IMR-90 (cell line): ENCODE measurements at places on chromosomes 16 and 17. TPM values are rescaled to one million over a fixed set of nuclear protein-coding genes. Genes with fewer than 3 reads are reported as not detected.
A peak's percentile ranks its signal among the peaks of the same experiment; 100 is the strongest.

DNA sequence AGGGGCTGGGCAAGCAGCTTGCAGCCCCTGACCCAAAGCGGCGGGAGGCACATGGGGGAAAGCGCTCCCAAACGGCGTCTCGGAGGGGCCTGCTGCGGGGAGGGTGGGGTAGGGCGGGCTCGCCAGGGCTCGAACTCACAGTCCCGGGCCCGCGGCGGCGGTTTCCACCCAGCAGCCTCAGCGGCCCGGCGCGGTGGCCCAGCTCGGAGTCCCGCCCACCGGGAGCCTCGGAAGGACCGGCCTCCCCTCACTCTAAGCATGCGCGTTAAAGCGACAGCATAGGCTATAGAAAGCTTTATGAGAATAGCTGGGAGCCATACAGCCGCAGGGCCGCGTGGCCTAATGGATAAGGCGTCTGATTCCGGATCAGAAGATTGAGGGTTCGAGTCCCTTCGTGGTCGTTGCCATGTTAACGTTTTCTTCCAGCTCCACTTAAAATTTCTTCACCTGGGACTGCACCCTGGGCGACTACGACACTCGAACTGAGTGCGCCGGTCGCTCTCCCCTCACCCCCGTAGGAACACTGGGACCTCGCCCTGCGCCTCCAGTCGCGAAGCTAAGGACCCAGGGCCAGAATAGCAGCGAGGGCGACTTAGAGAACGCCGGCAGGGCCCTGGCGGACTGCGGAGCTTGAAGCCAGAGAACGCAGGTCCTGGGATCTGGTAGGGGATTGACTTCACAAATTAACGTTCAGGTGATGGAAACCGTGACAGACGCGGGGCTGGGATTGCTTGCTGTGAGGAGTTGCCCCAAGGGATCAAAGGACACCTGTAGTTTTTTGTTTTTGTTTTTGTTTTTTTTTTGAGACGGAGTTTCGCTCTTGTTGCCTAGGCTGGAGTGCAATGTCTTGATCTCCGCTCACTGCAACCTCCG is 15.8 kb downstream of the ZNF213 start:
- DNase-seq = peak; percentile 92

- peak; percentile 69 for DNase-seq
These were observed 15.0 kb downstream of the GAA start for GRCh38 chr17:80116276-80116920.

- DNase-seq = no peak
These were observed 11.7 kb downstream of the ERN1 start for GRCh38 chr17:64117981-64118979.

DNA sequence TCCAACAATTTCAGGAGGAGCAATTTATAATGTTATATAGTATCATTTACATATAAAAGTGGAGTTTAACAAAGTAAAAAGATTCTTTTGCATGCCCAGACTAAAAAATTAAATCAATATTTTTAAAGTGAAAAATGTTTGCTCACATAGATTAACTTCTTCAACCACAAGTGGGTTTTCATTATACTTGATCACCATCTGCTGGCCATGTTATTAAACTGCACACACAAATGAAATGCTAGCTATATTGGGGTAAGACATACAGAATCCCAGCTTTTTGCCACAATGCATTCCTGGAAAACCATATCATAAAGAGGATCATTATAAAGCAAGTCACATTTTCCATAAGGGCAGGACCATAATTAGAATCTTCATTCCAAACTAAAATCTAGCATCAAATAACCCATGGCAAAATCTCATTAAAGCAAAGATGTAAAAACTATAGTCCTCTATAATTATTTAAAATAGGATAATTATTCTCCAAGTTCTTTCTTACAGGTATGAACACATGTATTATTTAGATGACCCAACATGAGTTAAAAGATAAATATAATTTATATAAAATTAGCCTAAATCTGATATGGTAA is 26.3 kb downstream of the CEP112 start:
- peak; percentile 75 for DNase-seq

The MMP2 gene
- total RNA-seq = 164 and 240 TPM in 2 replicates

- DNase-seq = peak; percentile 54
These were observed 15.7 kb downstream of the ADAM11 start for GRCh38 chr17:44774271-44775135.

DNA sequence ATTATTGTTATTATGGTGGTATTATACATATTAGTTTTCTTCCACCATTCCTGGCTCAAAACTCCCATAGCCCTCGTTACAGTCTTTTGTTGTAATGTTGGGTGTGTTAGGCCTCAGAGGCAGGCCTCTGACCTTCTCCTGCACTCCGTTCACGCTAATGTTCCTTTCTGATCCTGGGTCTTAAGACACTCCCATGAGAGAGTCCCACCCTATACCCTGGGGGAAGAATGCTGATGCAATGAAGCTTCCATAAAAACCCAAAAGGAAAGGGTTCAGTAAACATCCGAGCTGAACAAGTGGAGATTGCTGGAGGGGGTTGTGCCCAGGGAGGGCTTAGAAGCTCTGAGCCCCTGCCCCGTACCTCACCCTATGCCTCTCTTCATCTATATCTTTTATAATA is 141.3 kb upstream of the NETO2 start:
- no peak for DNase-seq

The MMP15 gene
- total RNA-seq = 0.18 and 0.28 TPM in 2 replicates

- DNase-seq = no peak
These were observed 110.8 kb downstream of the IRX3 start for GRCh38 chr16:54175552-54176375.

DNA sequence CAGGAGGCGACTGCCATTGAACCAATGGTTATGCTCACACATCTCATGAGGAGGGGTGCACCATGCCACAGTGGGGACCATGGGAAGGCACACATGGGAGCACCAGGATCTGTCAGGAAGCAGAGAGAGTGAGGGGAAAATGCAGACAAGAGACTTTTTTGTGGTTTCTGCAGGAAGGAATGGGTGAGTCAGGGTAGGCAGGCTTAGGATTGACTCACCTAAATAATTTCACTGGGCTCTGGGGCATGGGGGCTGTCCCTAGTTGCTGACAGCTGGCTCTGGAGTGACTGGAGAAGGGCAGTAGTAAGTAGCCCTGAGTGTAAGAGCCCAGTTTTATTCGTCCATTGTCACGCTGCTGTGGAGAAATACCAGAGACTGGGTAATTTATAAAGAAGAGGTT is 202.4 kb downstream of the AXIN2 start:
- peak; percentile 84 for DNase-seq

The CAVIN1 gene
- 556 and 644 TPM in 2 replicates for total RNA-seq

The OTOP2 gene
- not detected in 2 replicates for total RNA-seq

The TRPV3 gene
- under 0.01 and 0.18 TPM in 2 replicates for total RNA-seq

DNA sequence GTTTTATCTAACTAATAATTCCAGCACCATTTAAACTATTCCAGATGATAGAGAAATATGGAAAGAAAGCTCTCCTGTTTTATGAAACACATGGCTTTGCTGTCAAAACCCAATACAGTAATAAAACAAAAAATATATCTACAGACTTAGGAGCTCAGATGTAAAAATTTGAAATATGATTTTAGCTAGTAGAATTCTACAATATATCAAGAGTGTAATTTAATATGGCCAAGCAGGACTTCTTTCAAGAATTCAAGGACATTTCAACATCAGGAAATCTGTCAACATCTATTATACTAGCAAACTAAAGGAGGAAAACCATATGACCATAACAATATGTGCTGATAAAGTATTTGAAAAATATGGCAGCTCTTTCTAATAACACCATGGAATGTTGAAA is 57.5 kb downstream of the CCDC182 start:
- no peak for DNase-seq

GRCh38 chr16:14111713-14112538 is 40.8 kb downstream of the MRTFB start:
- no peak for DNase-seq

The MEFV gene
- not detected in 2 replicates for total RNA-seq
